ENCODE measurements at places on chromosomes 16 and 17. TPM values are rescaled to one million over a fixed set of nuclear protein-coding genes. Genes with fewer than 3 reads are reported as not detected.

Gene CCL17
- total RNA-seq, result not detected

Gene EIF3CL
- 24.7 TPM for total RNA-seq

Gene PPP1R27
- not detected for total RNA-seq

Gene SEC14L1
- 63.9 TPM for total RNA-seq

Gene CNGB1
- total RNA-seq, result not detected

Gene MFAP4
- total RNA-seq, result 42.9 TPM

Gene FN3KRP
- 13.2 TPM for total RNA-seq

Gene CDK3
- total RNA-seq, result 1.8 TPM

Gene KCNG4
- not detected for total RNA-seq

All from Right ventricle myocardium superior (tissue), 1 donor.